ENCODE measurements at places on chromosomes 11 and 22.

DNA sequence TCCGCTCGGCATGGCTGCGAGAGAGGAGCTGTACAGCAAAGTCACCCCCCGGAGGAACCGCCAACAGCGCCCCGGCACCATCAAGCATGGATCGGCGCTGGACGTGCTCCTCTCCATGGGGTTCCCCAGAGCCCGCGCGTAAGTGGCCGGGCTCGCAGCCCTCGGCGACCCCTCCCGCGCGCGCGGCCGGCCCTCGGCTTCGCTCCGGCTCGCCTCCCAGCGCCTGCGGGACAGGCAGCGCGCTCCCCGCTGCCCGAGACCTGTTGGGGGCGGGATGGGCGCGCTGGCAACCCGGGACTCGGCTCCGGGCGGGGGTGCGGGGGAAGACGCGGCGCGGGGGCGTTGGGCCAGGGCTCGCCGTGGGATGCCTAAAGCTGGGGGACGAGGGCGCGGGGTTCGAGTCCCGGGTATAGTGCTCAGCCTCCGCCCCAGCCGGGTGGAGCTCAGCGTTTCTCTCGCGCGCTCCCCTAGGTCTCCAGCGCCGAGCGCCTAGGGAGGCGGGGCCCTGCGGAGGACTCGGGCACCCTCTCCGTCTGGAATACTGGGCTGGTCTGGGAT, 630 bp downstream of the UBASH3B start:
- DNase-seq: peak; percentile 64

DNA sequence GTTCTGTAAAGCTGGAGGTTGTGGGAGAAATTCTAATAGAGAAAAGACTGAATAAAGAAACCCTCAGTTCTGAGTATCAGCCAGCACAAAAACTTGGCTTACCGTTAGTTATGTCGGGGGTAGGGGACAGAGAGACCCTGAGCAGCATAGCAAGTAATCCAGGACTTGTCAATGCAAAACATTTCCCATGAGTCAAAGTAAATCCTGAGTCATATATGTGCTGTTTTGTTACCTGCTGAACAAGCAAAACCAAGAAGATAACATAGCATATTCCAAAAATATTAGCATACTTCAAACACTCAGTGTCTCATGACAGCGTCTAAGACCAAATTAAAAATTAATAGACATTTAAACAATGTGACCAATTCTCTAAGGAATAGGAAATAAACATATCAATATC, 75.1 kb upstream of the LUZP2 start:
- DNase-seq: no peak

GRCh38 chr11:107014871-107015270, 3.4 kb downstream of the GUCY1A2 start:
- no peak for DNase-seq

DNA sequence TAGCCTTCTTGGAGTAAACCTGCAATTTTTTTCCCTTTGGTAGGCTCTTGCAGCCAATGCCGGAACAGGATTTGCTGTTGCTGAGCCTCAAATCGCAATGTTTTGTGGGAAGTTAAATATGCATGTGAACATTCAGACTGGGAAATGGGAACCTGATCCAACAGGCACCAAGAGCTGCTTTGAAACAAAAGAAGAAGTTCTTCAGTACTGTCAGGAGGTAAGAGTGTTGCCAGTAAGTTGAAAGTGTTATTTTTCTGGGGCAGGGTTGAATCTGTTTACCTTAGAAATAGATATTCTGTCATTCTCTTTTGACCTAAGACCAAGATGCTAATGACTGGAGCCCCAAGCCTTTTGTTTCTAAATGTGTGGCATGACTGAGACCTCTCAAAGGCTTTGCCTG, 39.7 kb downstream of the APLP2 start:
- no peak for DNase-seq

DNA sequence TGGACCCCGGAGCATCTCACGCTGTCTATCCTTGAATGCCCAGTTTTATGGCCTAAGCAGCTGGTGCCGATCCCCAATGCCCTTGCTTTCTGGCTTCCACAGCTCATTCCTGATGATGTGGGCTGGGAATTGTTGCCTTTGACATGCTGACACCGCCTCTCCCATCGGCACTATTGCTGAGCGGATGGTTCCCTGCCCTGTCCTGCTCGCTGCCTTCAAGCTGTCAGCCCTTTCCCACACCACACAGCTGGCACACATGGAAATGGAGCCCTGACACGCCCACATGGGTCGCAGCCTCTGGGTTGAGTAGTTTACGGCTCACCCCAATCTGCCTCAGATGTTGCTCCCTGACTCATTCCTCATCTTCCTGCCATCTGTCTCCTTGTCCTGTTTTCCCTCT, 110.2 kb upstream of the SESN3 start:
- no peak for DNase-seq

GRCh38 chr11:21018248-21018647, 348.9 kb downstream of the NELL1 start:
- DNase-seq: no peak

Data from erythroblast (primary cell).